ENCODE measurements at places on chromosomes 2 and 18.

- DNase-seq: no peak
These were observed 1.0 kb downstream of the AGAP1 start for GRCh38 chr2:235494716-235495372.

DNA sequence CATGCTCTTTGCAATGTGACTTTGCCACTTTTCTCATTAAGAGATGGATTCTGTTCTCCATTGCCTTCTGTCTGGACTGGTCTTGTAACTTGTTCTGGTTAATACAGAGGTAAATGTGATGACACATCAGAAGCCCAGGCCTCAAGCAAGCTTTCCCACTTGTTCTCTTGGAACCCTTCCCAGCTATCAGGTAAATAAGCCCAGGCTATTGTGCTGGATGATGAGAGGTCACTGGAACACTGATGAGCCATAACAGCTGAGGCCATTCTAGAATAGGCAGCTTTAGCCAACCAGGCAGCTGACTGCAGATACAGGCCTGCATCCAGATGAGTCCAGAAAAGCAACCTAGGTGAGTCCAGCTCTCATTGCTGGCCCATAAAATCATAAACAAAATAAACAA is 1007.0 kb upstream of the ACVR2A start:
- no peak for DNase-seq

DNA sequence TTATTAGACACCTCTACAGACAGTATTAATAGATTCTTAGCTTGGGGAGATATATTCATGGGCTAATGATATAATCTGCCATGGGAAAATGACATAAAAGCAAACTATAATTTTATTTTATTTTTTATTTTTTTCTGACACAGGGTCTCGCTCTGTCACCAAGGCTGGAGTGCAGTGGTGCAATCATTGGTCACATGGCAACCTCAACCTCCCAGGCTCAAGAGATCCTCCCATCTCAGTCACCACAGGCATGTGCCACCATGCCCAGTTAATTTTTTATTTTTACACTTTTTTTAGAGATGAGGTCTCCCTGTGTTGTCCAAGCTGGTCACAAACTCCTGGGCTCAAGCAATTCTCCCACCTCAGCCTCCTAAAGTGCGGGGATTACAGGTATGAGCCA is 39.3 kb downstream of the RTN4 start:
- DNase-seq: no peak

DNA sequence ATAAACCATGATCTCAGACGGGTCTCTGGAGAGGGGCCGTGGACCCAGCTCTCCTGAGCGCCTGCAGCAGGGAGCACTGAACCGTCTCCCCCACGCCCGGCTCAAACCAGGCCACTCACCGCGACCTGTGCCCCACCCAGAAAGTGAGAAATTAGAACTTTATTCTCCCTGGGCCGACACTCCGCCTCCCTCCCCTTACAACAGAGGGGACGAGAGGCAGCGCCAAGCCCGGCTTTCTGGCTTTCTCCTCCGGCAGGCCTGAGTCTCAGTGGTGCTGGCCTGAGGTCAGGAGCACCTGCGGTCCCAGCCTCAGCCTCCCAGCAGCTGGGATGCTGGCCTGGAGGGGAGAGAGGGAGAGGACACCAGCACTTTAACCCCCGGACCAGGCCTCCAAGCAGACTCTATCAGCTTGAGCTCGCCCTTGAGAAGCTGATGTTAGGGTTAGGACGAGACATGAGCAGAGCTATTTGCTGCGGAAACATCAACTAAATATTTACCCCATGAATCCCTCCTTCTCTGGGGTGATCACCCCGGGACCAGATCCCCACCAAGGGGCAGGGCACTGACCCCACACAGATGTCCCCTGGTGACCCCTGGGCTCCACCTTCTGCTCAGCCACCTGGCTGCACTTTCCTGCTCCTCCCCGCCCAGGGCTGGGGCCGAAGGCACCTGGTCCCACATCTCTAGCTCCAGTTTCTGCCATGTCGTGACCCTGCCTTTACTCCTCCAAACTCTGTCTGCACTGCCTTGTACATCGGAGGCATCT is 856.3 kb upstream of the SALL3 start:
- DNase-seq: no peak

GRCh38 chr18:809985-810642 is 1.9 kb downstream of the YES1 start:
- DNase-seq: no peak

DNA sequence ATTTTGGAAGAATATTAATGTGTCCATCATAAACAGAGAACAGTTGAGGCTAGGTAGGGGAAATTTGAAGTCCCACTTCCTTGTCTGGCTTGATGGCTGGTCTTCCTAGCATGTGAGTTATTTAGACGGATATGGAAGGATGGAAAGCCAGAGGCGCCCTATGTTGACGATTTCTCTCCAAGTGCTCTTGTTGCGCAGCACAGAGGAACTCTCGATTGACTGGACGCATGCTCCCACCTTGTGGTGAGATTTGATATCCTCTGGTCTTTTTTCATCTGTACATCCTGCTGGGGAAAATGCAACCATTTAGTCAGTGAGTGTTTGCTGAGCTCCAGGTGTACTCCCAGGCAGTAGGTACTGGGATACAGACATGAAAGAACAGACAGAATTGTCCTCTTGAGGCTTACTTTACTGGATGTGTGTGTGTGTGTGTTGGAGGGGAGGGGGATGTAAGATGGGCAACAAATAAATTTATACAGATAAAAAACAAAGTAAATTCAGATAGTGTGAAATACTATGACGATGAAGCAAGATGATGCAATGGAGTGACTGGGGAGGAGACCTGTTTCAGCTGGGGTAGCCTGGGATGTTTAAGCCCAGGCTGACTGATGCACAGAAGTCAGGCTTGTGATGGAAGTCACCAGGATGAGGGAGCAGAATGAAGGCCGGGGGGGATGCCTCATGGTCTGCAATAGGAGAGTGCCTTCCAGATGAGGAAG is 137.2 kb downstream of the TRIM43 start:
- no peak for DNase-seq

- no peak for DNase-seq
These were observed 94.6 kb downstream of the LCLAT1 start for GRCh38 chr2:30541680-30542079.

DNA sequence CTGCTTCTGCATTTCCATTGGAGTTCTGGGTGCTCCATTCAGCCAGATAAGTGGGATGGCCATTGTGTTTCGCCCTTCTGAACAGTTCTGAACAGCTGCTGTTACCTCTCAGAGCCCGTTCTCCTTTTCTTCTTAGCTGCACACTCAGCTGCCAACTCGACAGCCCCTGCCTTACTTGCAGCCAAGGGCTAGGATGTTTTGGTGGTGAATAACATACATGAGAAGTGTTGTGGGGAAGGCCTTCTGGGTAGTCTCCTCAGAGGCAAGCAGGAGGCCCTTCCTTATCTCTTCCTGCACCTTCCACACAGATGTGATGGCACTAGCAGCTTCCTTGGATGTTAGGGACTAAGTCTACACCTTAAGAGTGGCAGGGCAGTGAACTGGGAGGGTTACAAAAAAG is 138.4 kb upstream of the NOSTRIN start:
- DNase-seq: no peak

- DNase-seq: no peak
These were observed 23.1 kb upstream of the TNFAIP6 start for GRCh38 chr2:151334082-151334815.

GRCh38 chr2:20110876-20111275 is 59.4 kb upstream of the LAPTM4A start:
- no peak for DNase-seq

GRCh38 chr2:26630235-26630634 is 10.9 kb downstream of the CIB4 start:
- DNase-seq: no peak

DNA sequence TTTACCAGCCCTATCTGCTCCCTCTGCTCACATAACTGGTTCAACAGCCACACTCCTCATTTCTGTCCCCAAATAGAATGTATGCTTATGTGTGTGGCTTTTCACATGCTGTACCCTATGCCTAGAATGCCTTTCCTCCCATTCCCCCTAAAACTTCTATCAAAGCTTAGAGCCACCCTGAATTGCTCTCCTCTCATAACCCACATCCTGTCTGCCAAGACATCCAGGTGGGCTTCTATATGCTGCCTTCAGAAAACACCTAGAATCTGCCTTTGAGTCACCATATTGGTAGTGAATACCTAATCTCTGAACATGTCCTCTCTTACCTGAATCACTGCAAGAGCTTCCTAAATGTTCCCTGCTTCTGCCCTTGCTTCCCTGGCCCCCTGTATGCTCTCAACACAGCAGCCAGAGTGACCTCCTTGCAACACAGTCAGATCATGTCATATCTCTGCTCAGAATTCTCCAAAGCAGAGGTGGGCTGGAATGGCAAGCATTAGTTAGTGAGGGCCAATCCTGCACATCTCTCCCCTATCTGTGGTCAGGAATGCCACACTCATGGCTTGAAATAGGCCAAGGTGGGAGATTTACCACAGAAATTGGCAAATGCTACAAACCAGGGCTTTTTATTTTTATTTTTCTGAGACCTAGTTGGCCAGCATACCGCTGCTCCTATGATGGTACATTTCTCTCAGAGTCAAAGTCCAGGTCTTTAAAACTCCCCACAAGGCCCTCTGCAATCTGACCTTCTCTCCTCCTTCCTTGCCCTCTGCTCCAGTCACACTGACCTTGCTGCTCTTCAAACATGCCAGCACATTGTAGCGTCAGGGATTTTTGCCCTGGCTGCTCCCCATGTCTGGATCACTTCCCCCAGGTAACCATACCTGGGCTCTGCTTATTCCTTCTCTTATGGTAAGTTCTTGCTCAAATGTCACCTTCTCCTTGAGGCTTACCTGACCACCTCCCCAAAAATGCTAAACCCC is 111.8 kb upstream of the STON1 start:
- DNase-seq: no peak

DNA sequence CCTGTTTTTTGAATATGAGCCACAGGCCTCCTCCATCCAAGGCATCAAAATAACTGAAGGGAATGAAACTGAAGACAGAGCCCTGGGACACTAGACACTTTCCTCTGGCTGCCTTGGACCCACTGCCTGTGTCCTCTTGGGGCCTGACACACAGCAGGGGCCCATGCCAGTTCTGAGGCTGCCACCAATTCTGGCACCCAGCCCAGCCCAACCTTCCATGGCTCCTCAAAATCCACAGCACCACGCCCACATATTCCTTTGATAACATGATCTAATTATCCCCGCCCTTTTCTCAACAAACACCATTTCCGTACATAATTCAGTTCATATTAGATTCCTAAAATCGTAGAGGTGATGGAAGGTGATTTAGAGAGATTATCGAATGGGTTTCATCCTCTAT is 64.2 kb downstream of the EMX1 start:
- DNase-seq: no peak

DNA sequence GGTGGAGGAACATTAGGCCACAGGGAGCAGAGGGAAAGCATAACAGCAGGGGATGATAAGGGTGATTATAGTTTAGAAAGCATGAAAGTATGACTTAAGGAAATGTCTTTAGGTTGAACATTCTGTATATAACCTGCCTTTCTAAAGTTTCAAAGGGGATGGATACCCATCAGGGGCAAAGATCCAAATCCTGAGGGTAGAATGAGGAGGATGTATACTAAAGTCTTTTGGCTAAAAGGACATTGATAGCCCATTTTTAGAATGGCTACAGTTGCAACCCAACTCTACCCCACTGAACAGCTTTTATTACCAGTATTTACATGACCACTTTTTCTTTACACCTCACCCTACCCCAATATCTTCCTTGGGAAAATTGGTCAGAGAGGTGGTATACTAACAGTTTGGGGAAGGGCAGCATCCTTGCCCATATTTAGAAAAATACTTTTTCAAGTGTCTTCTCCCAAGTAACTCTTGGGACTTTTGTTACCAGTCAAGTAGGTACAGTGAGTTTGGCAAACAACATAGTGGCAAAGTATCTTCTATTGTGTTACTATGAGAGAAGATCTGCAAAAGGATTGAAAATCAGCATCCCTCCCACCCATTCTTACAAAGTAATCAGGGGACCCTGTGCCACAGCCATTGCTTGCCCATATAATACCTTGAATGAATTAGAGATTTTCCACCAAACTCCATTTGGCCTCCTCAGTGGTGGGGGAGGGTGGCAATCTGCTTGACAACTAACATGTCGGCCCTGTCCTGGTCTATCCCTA is 8.3 kb downstream of the MAT2A start:
- DNase-seq: no peak

GRCh38 chr2:46328291-46328690 is 31.1 kb downstream of the EPAS1 start:
- DNase-seq: no peak

DNA sequence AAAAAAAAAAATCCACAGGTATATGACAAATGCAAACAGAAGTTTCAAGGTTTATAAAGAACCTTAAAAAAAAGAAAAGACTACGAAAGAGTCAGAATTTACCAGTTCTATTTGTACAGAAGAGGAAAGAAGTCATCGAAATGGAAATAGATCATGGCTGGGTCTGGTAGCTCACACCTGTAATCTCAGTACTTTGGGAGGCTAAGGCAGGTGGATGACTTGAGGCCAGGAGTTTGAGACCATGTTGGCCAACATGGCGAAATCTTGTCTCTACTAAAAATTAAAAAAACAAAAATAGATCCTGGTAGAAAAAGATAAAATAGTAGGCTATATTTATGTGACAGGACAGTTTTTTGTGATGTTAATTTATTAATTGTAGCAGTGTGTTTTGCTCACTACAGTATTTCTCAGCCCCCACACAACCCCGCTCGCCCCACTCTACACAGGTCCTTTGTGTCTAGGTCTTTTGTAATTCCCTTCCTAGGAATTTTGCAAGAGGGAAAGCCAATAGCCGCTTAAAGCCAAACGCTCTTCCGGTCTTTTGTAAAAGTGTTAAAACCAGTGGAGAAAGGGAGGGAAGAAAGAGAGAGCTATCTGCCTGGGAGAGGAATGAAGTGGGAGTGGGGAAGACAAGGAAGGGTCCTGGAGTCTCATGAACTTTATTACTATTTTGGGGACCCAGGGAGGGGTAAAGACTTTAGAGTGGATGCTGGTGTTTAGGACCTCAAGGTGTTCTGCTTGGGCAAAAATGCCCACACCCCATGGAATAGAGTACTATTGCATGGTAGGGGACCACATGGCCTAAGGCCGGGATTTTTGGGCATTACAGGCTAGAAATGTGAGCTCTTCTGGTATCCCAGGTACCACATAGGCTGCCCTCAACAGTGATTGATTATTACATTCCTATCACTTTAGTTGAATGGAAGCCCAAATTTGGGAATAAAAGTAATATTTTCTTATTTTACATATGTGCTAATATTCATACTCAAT is 59.4 kb upstream of the XPO1 start:
- DNase-seq: no peak

- DNase-seq: no peak
These were observed 40.0 kb downstream of the SLC40A1 start for GRCh38 chr2:189540551-189540950.

- DNase-seq: no peak
These were observed 276.2 kb upstream of the HNRNPA3 start for GRCh38 chr2:176936410-176936809.

DNA sequence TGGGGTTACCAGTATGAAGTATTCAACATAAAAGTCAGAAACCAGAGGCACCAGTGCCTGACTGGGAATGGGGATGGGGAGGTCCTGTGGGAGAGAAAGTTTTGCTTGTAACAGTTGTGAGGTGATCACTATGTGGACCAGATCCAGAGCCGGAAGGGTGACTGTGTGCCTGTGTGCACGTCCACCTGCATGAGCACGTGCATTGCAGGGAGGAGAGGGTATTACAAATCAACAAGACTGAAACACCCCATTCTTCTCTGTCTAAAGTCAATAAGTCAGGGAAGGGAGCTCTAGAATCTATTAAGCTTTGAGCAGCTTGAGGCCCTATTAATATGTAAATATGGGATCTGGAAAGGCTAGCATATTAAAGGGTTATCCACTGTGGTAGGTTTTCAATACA is 241.0 kb upstream of the ACVR2A start:
- no peak for DNase-seq

- DNase-seq: no peak
These were observed 36.1 kb upstream of the TXNDC2 start for GRCh38 chr18:9849407-9850283.

- DNase-seq: no peak
These were observed 64.4 kb downstream of the AOX1 start for GRCh38 chr2:200650195-200650594.
